ENCODE measurements at places on chromosomes 13 and 19. TPM values are rescaled to one million over a fixed set of nuclear protein-coding genes. Genes with fewer than 3 reads are reported as not detected.

DNA sequence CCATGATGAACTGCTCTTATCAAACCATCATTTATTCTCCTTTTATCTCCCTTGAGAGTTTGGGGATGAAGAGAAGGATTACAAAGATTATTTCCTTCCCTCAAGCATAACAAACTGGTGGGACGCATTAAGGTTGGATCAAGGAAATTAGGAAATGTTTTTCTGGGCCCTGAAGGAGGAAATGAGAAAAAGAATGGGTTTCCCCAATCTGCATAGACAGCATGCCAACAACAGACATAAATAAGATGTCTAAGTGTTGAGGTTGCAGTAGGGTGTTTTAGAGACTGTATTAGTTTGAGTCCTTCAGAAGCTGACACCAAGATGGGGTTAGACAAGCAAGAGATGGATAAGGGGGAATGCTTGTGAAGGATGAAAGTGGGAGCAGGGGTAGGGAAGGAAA, 7.3 kb downstream of the EPSTI1 start:
- no peak for DNase-seq

Gene RUBCNL
- not detected for total RNA-seq

Gene PCSK4
- total RNA-seq, result 3.0 TPM

- DNase-seq, result no peak
These were observed 657.8 kb downstream of the DACH1 start for GRCh38 chr13:71209217-71209616.

DNA sequence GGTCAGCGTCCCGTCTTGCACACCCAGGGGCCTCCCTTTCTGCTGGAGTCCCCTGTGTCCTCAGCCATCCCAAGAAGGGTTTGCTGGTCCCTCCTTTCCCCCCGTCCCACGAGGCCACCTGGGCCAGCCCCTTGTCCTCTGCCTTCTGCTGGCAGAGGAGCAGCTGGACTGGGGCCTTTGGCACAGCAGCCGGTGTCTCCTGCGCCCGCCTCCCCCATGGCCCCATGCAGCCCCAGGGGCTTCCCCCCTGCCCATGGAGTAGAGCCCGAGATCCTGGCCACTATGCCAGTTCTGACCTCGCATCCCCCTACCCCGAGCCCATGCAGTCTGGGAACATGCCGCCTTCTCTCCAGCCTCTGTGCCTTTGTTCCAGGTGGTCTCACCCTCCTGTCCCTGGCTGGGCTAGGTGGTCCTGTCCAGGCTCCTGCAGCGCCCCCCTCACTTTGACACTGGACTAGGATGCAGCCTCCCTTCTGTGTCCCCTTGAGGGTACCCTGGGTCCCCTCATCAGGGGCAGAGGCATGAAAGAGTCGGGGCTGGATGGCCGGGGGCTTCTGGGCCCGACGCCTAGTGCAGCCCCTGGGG, 5.7 kb upstream of the GARIN5A start:
- no peak for DNase-seq

GRCh38 chr13:75178436-75178835, 303.5 kb downstream of the TBC1D4 start:
- no peak for DNase-seq

Gene TNFSF9
- total RNA-seq, result 94.6 TPM

DNA sequence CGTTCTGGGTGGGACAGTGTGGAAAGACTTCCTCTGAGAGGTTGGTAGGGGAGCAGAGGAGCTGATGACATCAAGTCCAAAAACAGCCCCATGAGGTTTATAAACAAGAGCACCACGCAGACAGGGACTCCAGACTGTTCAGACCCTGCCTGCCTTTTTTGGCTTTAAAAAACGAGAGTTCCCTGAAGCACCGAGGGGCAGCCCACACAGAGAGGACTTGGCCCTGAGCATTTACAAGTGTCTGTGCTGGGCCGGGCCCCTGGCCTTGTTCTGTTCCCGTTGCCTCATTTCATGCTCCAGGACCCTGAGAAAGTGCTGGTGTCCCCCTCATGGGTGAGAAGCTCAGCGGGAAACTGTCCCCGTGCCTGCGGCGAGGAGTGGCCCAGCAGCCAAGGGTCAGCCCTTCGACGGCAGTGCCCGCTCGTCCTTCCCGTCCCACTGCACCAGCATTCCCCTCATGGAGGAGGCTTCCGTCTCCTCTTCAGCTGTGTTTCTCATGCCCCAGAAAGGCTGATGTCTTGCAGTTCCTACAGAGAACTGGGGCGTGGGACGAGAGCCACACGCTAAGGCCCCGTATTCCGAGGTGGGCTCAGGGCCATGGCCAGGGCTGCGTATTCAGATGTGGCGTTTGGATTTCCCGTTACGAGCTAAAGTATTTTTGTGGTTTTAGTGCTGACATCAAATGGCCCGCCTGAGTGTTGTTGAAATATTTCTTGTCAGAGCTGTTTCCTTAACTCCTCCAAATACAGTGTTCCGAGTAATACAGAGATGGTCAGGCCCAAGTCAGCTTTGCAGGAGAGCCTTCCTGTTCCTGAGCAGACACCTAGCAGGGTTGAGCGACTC, 93.5 kb downstream of the ATP11A start:
- DNase-seq, result no peak

DNA sequence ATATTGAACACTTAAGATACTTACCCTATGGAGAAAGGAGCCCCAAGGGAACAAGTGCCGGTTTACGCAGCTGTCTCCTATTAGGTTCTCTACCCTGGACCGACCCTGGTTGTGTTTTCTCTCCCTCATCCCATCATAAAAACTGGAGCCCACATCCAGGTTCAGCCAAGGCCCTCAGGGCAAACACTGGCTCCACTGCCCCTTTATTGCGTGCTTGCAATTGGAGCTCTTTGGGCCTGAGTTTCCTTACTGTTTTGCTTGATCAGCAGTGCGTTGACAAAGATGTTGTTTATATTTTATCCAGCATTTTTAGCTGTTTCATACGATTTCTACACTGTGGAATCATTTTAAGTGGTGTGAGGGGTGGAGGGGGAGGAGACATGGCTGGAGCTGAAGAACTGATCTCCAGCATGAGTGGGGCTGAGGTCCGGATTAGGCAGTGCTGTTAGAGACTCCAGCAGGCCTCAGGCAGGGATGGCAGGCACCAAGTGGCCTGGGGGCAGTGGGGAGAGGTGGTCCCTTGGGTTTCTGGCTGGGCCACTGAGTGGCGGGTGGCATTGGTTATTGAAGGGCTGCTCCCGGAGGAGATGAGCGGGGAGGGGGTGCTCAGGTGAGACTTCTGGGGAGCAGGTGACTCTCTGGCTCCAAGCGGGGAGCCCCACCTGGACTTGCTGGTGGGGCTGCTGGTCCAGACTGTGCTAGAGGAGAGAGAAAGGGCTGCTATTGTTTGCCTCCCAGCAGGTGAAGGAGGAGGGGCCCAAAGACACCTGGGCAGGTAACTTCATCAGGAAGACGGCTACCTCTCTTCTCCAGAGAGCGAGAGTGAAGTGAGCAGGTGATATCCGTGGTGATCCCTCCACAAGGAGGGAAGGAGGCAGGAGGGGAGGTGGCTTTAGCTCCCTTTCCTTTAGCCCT, 62.4 kb upstream of the RNF113B start:
- DNase-seq, result peak; percentile 74

DNA sequence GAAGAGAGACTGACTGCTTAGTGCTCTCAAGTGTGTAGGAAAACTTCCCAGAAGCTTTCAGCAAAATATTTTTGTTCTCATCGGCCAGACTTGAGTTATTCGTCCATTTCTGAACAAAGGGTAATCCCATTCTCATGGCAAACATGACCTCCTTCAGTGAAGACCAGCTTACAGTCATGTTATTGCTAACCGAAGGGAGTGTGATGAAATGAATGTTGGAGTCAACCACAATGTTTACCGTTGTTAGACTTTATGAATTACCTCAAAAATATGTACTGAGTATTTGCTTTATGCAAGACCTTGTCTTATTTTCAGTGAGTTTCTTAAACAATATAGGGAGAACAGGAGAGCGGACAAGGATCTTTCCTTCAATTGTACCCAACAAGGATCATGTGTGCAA, 228.6 kb downstream of the LMO7 start:
- DNase-seq, result no peak

GRCh38 chr13:65453982-65454381, 1776.2 kb downstream of the PCDH9 start:
- peak; percentile 30 for DNase-seq

DNA sequence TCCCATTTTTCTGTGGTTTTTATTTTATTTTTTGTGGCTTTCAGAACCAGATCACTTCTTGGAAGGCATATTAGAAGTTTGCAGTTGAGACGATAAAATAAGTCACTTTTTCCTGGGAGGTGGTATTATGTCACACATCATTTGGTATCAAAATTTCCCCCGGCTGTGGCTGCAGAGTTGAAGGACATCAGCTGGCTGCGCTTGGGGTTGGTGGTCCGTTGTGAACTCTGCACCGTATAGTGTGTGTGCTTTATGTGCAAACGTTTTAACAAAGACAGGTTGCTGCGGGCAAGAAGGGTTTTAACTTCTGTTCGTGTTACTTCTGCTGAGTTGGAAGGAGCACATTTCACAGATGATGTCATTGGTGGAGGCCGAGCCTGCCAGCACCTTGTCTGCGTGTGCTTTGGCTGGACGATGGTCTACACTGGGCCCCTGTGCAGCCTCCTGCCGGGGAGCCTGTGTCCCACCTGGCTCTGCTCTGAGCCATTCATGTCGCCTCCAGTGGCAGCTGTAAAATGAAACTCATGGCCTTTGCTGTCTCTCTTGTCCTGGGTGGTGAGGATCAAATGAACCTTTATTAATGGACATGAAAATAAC, 9.6 kb downstream of the ATP11A start:
- no peak for DNase-seq

DNA sequence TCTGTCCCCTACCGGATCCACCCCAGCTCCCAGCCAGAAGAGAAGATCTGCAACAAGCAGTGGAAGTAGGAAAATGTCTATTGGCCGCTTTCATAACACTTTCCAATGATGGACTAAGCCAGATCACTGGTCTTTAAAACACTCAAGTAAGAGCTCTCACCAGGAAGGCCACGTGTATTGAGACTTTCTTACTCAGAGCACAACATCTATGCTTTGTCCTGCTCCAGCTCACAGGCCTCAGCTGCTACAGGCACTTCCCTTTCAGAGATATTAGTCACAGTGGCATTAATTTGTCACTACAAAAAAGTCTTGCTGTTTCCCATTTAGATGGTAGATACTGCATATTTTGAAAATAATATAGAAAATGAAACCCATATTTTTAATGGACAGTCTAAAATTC, 164.2 kb downstream of the ABCC4 start:
- no peak for DNase-seq

Gene PRMT1
- total RNA-seq, result 432 TPM

DNA sequence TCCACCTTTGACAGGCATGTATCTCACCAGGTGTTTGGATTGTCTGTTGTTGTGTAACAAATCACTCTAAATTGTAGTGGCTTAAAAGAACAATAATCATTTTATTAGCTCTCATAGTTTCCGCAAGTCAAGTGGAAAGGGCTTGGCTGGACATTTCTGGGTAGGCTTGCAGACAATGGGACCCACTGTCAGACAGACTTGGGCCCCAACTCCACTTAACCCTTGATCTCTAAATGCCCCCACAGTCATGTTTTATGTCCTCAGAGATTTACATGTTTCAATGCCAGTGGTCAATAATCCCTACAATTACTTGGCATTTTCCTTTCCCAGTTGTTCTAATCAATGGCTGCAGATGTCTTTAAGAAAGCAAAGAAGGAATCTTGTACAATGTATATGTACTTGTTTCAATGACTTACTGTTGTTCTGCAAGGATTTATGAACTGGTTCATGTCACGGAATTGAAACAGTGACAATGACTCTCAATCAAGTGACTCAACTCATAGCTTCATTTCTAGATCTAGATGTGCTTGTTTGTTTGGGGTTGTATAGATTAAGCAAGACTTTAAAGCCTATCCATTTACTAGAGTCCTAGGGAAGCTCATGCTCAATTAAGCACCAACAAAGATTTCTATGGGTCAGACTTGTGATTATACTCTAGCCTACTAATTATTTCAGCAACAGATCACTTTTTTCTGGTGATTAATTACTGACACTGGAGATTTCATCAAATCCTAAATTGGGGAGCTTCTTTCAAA, 510.1 kb upstream of the NBEA start:
- no peak for DNase-seq

Gene FAAP24
- total RNA-seq, result 22.0 TPM

Gene PRR20D
- total RNA-seq, result not detected

GRCh38 chr13:76293751-76294150, 592.5 kb downstream of the KCTD12 start:
- no peak for DNase-seq

Gene VSIG10L
- 19.2 TPM for total RNA-seq

Gene OR7D2
- total RNA-seq, result not detected

DNA sequence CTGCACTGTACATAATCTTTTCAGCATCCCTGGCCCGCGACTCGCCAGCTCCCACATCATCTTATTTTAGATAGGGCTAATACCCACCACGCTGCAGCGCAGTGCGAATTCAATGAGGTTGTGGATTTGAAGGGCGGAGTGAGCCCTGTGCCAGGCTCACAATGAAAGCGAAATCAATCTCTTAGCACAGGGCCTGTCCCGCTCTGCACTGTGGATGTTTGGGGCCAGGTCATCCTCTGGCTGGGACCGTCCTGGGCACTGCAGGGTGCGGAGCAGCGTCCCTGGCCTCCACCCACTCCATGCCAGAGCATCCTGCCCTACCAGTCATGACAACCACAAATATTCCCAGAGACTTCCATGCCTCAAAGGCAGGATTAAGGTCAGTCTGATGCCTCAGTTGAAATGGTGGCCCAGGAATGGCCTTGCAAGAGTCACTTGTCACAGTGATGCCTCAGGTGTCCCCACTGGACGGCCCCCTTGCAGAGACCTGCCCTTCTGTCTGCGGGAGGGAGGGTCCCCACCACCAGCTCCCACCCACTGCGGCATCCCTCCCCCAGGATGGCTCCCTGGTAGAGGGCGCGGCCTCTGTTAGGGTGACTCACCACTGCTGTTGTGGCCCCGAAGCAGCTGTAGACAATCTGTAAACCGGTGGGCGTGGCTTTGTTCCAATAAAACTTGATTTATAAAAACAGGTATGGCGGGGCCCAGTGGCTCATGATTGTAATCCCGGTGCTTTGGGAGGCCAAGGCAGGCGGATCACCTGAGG, 5.6 kb downstream of the UHRF1 start:
- peak; percentile 86 for DNase-seq

DNA sequence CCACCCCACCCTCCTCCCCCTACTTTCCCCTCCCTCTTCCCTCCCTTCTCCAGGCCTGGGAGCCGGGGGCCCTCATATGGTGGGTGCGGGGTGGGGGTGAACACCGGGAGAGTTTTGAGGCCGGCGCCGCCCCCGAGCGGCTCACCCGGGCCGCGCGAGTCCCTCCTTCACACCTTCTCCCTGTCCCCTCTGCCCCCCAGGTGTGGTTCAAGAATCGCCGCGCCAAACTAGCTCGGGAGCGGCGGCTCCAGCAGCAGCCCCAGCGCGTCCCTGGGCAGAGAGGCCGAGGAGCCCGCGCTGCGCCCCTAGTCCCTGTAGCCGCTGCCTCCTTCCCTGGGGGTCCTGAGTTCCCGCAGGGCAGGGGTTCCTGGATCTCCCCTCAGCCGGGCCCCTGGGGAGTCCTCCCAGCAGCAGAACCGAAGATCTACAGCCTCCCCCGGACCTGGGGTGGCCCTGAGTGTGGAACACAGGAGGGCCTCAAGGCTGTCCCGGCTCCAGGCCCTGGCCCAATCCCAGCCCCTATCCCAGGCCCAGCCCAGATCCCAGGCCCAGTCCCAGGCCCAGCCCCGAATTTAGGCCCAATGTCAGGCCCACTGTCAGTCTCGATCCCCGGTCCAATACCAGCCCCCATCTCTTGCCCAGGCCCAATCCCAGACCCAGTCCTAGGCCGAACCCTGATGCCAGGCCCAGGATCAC, 1.7 kb downstream of the TPRX2 start:
- no peak for DNase-seq

Gene NLRP11
- total RNA-seq, result 0.14 TPM

Gene SIGLEC9
- not detected for total RNA-seq

Gene SMIM24
- total RNA-seq, result not detected

All from Caki2 (cell line).